ENCODE measurements at places on chromosomes 7 and 10.

DNA sequence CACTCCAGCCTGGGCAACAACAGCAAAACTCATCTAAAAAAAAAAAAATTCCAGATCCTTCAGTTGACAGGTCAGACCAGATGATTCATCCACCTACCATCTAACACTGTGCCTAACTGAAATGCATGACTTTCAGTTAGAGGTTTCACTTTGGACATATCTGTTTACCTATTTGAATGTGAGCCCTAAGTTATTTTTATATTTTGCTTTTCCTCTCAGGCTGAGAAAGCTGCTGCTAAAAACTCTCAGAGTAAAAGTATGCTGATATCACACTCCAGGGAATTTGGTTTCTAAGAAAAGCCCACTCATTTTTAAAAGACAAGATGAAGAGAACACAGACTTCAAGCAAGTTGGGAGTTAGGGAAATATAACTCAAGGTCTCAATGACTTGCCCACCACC lies 126.0 kb downstream of the SGMS1 start:
- DNase-seq = no peak

GRCh38 chr10:43599333-43599732 lies 6.9 kb upstream of the ZNF485 start:
- DNase-seq = no peak

DNA sequence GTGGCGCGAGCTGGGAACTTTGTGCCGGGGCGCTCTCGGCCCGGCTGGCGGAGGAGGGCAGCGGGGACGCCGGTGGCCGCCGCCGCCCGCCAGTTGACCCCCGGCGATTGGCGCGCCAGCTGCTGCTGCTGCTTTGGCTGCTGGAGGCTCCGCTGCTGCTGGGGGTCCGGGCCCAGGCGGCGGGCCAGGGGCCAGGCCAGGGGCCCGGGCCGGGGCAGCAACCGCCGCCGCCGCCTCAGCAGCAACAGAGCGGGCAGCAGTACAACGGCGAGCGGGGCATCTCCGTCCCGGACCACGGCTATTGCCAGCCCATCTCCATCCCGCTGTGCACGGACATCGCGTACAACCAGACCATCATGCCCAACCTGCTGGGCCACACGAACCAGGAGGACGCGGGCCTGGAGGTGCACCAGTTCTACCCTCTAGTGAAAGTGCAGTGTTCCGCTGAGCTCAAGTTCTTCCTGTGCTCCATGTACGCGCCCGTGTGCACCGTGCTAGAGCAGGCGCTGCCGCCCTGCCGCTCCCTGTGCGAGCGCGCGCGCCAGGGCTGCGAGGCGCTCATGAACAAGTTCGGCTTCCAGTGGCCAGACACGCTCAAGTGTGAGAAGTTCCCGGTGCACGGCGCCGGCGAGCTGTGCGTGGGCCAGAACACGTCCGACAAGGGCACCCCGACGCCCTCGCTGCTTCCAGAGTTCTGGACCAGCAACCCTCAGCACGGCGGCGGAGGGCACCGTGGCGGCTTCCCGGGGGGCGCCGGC lies 870 bp downstream of the FZD1 start:
- DNase-seq = peak; percentile 57

GRCh38 chr10:77051837-77052236 lies 585.8 kb downstream of the KCNMA1 start:
- no peak for DNase-seq

GRCh38 chr10:92164036-92164696 lies 126.7 kb downstream of the CPEB3 start:
- DNase-seq = no peak

- DNase-seq = no peak
Measured at GRCh38 chr10:128573281-128573845, 447.1 kb upstream of the MKI67 start.

DNA sequence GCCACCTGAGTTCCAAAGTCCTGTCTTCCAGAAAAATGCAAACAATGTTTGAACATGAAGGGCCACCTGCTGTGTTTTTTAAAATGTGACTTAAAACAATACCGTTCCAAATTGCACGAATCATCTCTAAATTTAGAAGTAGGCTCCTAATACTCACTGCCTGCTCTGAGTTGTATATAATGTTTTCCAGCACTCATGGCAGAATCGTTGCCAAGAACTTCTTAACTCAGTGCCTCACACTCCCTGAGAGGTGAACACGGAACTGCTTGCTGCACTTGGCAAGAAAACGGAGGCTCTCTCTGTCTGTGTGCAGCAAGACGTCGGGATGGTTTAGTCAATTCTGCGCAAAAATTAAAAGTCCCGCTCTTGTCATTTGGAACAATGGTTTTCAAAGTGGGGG lies 757.3 kb upstream of the AUTS2 start:
- DNase-seq = no peak

- no peak for DNase-seq
Measured at GRCh38 chr7:105496521-105496920, 25.6 kb downstream of the PUS7 start.

DNA sequence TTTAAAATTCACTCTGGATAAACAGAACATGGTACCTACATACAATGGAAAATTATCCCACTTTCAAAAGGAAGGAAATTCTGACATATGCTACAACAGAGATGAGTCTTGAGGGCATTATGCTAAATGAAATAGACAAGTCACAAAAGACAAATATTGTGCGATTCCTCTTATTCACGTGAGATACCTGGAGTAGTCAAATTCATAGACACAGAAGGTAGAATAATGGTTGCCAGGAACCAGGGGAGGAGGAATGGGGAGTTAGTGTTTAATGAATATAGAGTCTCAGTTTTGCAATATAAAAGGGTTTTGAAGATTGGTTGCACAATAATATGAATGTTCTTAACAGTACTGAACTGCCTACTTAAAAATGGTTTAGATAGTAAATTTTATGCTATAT lies 69.8 kb upstream of the WAC start:
- DNase-seq = no peak

DNA sequence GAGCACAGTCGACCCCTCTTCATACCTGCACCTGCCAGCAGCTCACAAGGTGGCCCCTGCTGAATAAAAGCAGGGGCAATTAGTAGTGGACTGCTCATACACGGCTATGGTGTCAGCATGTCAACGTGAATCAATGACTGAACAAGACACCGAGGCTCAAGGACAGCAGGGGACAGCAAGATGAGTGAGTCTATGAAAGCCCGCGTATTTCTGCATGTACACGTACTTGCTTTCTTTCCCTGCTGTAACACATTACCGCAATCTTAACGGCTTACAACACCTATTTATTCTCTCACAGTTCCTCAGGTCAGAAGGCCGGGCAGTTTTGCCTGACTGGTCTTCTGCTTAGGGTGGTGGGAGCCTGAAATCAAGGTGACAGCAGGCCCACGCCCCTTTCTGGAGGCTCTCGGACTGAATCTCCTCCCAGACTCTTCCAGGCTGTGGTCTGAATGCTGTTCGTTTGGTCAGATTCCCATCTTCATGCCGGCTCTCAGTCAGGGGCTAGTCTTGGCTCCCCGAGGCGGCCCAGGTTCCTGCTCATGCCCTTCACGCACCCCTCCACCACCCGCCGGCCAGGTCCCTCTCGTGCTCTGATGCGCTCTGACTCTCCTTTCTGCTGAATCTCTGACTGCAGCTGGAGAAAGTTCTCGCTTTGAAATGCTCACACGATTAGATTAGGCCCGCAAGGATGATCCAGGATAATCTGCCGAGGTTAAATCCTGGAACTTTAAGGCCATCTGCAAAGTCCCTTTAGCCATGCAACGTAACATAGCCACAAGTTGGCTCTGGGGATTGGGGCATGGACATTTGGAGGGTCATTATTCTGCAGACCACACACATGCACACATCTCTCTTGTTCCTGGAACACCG lies 7.8 kb upstream of the PPP2R2D start:
- no peak for DNase-seq

DNA sequence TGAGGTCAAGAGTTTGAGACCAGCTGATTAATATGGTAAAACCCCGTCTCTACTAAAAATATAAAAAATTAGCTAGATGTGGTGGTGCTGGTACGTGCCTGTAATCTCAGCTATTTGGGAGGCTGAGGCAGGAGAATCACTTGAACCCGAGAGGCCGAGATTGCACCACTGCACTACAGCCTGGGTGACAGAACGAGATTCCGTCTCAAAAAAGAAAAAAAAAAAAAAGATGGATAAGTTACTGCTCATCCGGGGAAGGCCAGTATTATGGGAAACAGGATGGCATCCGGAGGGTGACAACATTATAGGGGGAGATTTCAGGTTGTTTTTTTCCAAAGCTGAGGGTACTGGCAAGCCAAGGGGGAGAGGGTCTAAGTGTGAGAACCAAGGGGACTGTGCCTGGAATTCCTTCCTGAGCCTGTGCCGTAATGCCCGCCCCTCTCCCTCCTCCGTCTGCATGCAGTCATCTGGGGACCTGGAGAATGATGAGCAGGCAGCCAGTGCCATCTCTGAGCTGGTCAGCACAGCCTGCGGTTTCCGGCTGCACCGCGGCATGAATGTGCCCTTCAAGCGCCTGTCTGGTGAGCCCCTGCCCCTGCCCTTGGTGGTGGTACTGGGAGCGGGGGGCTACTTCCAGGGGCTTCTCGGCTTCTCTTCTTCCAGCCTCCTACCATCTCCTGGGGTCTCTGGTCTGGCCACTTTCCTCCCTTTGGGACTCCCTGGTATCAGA lies 4.4 kb downstream of the LAMTOR4 start:
- no peak for DNase-seq

DNA sequence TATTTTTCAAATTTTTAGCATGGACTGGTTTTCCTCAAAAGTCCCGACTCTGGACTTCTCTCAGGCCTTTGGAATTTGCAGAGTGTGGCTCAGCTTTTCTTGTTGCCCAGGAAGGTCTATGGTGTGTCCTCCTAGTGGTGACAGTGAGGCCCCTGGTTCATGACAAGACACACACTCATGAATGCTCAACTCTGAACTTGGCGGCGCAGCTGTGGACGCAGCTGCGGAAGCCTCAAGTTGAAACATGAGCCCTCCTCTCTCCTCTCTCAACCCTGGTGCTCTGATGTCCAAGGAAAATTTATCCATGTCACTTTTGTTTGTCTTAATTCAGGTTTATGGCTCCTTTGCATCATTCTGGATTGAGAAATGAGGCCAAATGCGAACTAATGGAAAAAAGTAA lies 183.9 kb downstream of the HECW1 start:
- no peak for DNase-seq

- DNase-seq = no peak
Measured at GRCh38 chr10:12431151-12432101, 82.1 kb downstream of the CAMK1D start.

DNA sequence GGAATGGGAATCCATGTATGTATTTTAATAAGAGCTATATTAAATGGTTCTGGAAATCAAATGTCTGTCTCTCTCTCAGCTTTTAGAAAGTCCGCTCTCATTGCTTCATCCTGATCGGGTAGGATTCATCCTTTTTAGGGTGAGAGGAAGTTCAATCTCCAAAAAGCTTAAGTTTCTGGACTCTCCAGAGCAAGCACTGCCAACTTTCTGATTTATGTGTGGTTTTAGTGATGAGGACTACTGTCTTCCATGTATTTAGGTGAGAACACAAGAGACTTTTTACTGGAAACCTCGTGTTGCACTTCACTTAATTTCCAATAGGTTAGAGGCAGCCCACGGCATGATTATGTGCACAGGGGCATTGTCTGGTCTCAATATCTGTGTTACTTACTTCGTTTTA lies 267.9 kb downstream of the SUGCT start:
- DNase-seq = no peak

DNA sequence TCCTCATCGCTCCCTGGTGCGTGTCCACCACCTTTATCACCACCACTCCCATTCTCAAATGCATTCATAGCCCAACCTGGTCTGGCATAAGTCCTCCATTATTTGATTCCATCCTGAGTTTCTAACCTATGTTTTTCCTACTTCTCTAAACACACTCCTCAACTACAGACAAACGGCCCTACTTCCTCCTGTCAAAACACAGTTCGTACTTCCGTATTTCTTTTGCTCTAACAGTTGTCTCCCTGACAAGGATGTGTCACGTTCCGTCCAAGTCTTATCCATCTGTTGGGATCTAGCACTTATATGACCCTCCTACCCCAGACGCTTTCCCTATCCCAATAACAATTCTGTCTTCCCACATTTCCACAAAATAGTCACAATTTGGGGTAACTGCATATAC lies 46.8 kb downstream of the DOCK4 start:
- no peak for DNase-seq

GRCh38 chr7:99827040-99827778 lies 604 bp upstream of the CYP3A43 start:
- no peak for DNase-seq

- peak; percentile 6 for DNase-seq
Measured at GRCh38 chr10:104350127-104350635, 3.5 kb upstream of the CFAP58 start.

DNA sequence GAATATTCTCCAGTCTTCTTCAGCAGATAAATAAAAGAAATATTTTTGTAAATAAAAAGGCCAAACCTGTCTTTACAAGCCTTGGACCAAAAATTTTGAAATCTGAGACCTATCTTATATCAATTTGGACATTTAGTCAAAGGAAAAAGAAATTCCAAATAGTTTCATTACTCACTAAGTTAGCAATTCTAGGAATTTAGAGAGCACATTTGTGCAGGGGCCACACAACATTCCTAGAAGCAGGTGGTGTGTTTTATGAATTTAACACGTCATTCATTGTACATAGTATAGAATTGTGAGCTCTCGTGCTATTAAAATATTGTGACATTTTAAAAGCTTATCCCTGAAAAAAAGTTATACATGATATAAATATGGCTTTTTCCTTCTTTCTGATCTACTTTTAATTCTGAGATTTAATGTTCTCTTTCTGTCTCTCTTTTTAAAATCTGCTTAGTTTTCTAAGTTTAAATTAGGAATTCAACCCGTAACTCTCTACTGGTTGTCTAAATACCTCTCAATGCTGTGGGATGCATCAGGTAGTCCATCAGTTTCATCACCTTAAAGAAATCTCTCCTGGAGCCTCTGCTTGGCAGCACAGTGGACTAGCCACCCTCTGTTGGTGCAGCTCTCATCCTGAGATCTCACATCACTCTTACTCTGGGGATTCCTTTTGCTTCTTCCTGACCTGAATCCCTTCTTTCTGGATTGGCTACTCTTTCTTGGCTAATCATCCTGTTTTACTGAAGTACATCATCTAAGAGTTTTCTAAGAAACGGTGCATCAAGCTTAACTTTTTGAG lies 124.5 kb downstream of the SEMA3E start:
- DNase-seq = no peak

- peak; percentile 35 for DNase-seq
Measured at GRCh38 chr10:121624836-121625486, 26.7 kb upstream of the FGFR2 start.

DNA sequence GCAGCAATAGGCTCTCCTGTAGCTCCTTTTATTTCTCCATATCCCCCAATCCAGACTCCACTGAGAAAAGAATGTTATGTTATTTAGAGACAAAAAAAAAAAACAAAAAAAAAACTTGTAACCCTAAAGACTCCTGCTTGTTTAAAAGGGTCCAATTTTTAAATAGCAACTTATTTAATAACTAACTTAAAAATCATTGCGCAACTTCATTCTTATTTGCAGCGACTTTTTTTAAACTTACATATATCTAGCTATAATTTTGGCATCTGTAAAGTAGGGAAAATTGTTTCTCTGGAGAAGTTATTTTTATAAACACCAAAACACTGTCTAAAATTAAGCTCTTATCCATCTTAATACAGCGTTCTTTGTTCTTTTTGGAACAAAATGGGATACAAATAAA lies 59.0 kb upstream of the ZC3HAV1 start:
- DNase-seq = no peak

- no peak for DNase-seq
Measured at GRCh38 chr7:28572321-28573058, 160.2 kb downstream of the CREB5 start.
